ENCODE measurements at places on chromosomes 4 and X. TPM values are rescaled to one million over a fixed set of nuclear protein-coding genes. Genes with fewer than 3 reads are reported as not detected.

LUZP4 gene
- total RNA-seq: not detected

SMIM10 gene
- 4.1 TPM for total RNA-seq

MGAT4D gene
- not detected for total RNA-seq

AVPR2 gene
- 1.9 TPM for total RNA-seq

ZNF718 gene
- total RNA-seq: 9.8 TPM

WAS gene
- total RNA-seq: 40.3 TPM

GLUD2 gene
- 1.4 TPM for total RNA-seq

DNA sequence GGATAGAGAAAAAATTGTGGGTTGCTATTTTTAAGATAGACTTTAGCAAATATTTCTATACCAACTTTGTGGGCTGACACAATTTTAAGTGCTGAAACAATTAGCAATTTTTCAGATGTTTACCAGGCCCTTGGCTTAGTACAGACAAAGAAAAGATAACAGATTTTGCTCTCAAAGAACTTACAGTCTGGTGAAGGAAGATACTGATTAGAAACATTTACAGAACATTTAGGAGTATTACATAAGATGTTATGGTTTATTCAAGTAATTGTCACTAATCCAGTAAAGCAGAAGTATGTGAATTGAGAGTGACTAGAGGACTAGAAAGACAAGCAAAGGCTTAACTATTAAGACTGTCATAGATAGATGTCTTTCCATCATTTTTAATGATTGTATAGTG is 35.3 kb upstream of the NDUFC1 start:
- DNase-seq: no peak
- no peak overlapping the region for H3K4me3 ChIP-seq
- H3K4me1 ChIP-seq: no peaks in the 10 kb centered on the region

DNA sequence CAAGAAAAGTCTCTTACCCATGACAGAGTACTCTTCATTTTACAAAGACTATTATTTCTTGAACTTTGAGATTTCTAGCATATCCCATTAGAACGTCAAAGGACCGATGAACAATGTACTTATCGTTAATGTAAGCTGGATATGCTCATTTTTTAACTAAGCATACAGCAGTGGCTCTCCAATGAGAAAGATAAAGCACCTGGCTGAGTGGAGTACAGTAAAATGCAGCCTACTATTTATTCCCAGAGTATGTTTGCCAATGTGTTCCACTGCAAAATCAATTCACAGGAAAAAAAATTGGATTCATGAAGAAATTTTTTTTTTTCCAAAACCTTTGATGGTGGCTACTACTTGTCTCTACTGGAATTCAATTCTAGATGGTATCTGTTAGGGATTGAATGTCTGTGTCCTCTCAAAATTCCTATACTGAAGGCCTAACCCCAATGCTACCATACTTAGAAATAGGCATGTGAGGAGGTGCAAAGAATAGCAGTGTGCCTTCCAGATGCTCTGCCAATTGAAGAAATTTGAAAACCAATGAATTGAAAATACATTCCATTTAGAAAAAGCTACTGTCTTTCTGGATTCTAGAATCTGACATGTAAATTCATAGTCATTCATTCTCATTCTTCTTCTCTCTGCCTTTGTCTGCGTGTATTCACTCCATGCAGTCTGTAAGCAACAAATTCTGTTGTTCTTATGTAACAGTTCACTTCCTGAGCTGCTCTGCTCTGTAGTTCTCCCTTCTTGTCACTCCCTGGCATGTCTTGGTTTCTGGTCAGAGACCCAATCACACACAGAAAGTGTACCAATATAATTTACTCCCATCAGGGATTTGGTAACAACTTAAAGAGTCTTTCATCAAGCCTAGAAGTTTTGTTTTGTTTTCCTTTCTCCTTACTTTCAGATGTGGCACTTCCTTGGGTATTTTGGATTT is 61.4 kb downstream of the PAPSS1 start:
- peaks cover 7% of the 10 kb centered on the region for H3K36me3 ChIP-seq
- H3K4me3 ChIP-seq: no peak overlapping the region
- DNase-seq: no peak
- H3K27me3 ChIP-seq: no peaks in the 10 kb centered on the region

- no peak overlapping the region for H3K4me3 ChIP-seq
- no peak overlapping the region for H3K27ac ChIP-seq
- no peaks in the 10 kb centered on the region for H3K36me3 ChIP-seq
- no peaks in the 10 kb centered on the region for H3K27me3 ChIP-seq
- H3K4me1 ChIP-seq: no peaks in the 10 kb centered on the region
These were observed 51.4 kb downstream of the MED28 start for GRCh38 chr4:17665852-17666251.

- no peaks in the 10 kb centered on the region for H3K27me3 ChIP-seq
- no peak overlapping the region for H3K27ac ChIP-seq
- no peaks in the 10 kb centered on the region for H3K36me3 ChIP-seq
These were observed 50.0 kb downstream of the COX18 start for GRCh38 chr4:73019462-73020047.

GRCh38 chrX:136936183-136936549 is 55.6 kb upstream of the RBMX start:
- DNase-seq: no peak
- H3K4me1 ChIP-seq: peaks cover 5% of the 10 kb centered on the region
- H3K36me3 ChIP-seq: no peaks in the 10 kb centered on the region
- no peak overlapping the region for H3K27ac ChIP-seq
- H3K27me3 ChIP-seq: no peaks in the 10 kb centered on the region
- no peak overlapping the region for H3K4me3 ChIP-seq

DNA sequence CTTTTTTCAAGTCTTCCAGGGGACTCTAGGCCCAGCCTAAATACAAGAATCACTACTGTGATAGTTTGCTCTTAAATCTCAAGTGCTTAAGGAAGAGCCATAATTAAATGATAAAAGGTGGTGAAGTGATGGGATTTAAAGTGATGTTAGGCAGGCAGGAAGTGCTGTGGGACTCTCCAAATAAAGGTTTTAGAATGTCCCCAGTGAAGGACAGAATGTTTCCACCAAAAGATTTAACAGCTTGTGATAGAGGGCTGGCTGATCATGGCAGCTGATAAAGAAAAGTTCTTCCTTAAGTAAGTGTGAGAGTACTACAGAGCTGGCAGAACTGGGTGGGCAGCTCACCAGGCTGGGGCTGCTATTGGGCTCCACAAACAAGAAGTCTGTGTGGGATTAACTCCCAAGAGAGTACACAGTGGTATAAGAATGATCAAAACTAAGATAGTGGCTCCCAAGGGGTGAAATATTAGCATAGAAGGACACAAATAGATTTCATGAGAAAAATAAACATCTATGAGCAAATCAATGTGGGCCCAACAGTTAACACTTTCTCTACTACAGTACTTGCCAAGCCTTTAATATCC is 637.2 kb upstream of the CPEB2 start:
- H3K27me3 ChIP-seq: no peaks in the 10 kb centered on the region
- no peaks in the 10 kb centered on the region for H3K36me3 ChIP-seq
- no peaks in the 10 kb centered on the region for H3K4me1 ChIP-seq

DNA sequence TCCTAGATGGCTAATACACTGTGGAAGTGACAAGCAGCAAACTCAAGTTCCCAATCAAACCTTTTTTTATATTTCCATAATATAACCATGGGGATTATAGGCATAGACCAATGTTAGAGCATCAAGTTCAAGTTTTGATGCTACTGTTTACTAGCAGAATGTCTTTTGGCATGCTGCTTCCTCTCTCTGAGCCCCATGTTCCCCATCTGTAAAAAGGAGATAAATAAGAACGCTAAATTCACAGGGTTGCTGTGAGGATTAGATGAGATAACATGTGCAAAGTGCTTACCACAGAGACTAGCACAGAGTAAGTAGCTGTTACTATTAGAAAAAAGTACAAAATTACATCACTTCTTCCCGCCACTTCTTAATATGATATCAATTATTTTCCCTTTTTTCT is 18.0 kb downstream of the MBNL3 start:
- H3K27ac ChIP-seq: no peak overlapping the region
- no peak overlapping the region for H3K4me3 ChIP-seq
- H3K36me3 ChIP-seq: no peaks in the 10 kb centered on the region

- DNase-seq: no peak
- no peaks in the 10 kb centered on the region for H3K27me3 ChIP-seq
- H3K4me1 ChIP-seq: peaks cover 4% of the 10 kb centered on the region
- H3K4me3 ChIP-seq: no peak overlapping the region
These were observed 26.4 kb downstream of the ATG4A start for GRCh38 chrX:108117988-108118387.

DNA sequence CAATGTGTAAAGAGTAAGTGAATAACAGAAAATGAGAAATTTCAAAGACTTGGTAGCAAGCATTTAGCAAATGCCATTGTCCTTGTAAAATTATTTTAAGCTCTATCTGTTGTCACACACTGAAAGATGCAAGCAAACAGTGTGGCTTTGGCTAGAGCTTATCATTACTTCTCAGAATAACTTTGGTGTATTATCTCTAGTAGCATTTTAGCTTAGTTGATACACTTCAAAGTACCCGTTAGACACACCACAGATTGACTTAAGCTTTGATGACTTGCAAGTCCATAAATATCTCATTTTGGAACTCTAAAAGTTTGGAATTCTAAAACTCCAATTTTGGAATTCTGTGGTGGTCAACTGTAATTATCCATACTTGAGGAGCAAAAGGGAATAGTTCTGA is 98.6 kb downstream of the PDLIM5 start:
- H3K4me3 ChIP-seq: no peak overlapping the region
- H3K27me3 ChIP-seq: no peaks in the 10 kb centered on the region
- DNase-seq: no peak
- peaks cover 17% of the 10 kb centered on the region for H3K4me1 ChIP-seq
- no peak overlapping the region for H3K27ac ChIP-seq
- no peaks in the 10 kb centered on the region for H3K36me3 ChIP-seq

DNA sequence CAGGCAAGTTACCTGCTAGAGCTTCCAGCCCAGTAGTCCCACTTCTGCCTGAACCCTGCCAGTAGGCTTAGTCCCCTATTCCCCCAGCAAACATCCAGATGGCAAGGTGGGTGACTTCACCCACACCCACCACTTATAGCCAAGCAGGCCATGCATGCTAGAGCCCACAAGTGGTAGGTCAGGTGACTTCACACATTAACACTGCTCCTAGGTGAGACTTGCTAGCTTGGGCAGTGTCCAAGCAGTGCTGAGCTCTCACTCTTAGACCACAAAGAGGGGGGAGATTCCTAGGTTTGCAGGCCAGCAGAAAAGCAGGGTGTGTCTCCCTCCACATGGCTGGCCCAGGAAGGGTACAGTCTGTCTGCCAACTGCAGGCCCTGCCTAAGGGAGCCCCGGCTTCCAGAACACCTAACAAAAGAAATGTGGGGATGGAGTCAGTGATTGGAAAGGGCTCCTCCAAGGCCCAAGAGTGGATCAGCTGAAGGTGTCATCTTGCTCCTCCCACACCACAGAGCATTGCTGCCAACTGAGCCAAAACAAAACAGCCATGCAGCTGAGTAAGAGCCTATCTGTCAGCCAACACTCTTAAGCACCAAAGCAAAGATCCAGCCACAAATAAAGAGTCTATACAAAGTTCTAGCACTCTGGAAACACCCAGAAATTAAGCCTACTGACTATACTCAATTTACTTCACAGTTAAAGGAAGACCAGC is 158.1 kb upstream of the USP38 start:
- no peak overlapping the region for H3K27ac ChIP-seq
- no peaks in the 10 kb centered on the region for H3K4me1 ChIP-seq
- H3K36me3 ChIP-seq: no peaks in the 10 kb centered on the region
- H3K27me3 ChIP-seq: no peaks in the 10 kb centered on the region
- no peak for DNase-seq
- no peak overlapping the region for H3K4me3 ChIP-seq

GRCh38 chr4:2862528-2862927 is 18.9 kb downstream of the ADD1 start:
- peak overlapping the region; percentile 56 for H3K27ac ChIP-seq
- H3K36me3 ChIP-seq: no peaks in the 10 kb centered on the region
- no peaks in the 10 kb centered on the region for H3K27me3 ChIP-seq
- DNase-seq: no peak
- H3K4me1 ChIP-seq: peaks cover 100% of the 10 kb centered on the region
- H3K4me3 ChIP-seq: no peak overlapping the region

GRCh38 chr4:174256277-174256713 is 27.2 kb downstream of the FBXO8 start:
- no peak for DNase-seq
- peaks cover 16% of the 10 kb centered on the region for H3K4me1 ChIP-seq
- no peaks in the 10 kb centered on the region for H3K27me3 ChIP-seq
- no peak overlapping the region for H3K27ac ChIP-seq
- H3K4me3 ChIP-seq: no peak overlapping the region

GRCh38 chr4:23728393-23728792 is 161.5 kb downstream of the PPARGC1A start:
- peaks cover 4% of the 10 kb centered on the region for H3K4me1 ChIP-seq
- H3K27ac ChIP-seq: no peak overlapping the region
- no peak for DNase-seq

DNA sequence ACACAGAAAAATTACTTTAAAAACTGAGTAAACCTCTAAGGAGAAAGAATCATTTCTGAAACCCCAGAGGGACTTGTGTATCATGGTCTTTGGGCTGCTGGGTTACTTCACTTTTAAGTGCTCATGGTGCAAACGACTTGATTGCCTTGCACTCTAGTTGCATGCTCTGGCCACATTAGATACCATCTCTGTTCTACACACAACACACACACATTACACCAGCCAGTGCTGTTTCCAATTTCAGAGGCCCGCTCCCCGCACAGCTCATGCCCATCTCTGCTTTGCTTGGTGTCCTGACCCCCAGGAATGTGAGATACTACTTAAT is 2.1 kb downstream of the PPP3CA start:
- H3K36me3 ChIP-seq: no peaks in the 10 kb centered on the region
- peak overlapping the region; percentile 87 for H3K4me3 ChIP-seq
- DNase-seq: no peak
- H3K4me1 ChIP-seq: peaks cover 39% of the 10 kb centered on the region

DNA sequence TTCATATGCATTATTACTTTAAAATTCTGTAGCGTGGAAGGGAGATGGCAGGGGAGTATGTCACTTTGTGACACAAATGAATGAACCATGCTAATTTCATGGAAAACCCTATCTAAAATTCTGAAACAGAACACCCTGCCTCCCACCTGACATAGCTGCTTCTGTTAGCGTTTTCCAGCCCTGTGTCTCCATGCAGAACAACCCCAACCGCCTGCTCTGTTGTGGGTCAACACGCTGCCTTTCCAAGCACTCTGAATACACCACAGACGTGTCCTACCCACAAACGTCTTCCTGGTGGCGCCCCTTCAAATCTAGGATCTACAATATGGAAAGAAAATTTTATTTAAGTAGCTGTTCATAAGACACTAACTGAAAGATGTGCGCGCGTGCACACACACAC is 238.6 kb downstream of the TRIML1 start:
- H3K27ac ChIP-seq: no peak overlapping the region
- H3K4me3 ChIP-seq: no peak overlapping the region
- H3K36me3 ChIP-seq: no peaks in the 10 kb centered on the region
- no peak for DNase-seq
- H3K4me1 ChIP-seq: no peaks in the 10 kb centered on the region
- no peaks in the 10 kb centered on the region for H3K27me3 ChIP-seq

GRCh38 chrX:24314019-24314635 is at the start of gene SUPT20HL2:
TSS of gene SUPT20HL2 (minus strand) at chrX:24314069. CDS start at chrX:24313315, 754 bp downstream.
- DNase-seq: no peak
- H3K27me3 ChIP-seq: no peaks in the 10 kb centered on the region
- H3K4me1 ChIP-seq: no peaks in the 10 kb centered on the region
- H3K36me3 ChIP-seq: no peaks in the 10 kb centered on the region
